Endothelial cell of umbilical vein (primary cell): ENCODE measurements at places on chromosomes 4 and X. TPM values are rescaled to one million over a fixed set of nuclear protein-coding genes. Genes with fewer than 3 reads are reported as not detected.

Gene DUSP21
- not detected in 2 replicates for total RNA-seq

Gene TMPRSS11E
- not detected in 2 replicates for total RNA-seq

Gene UGT2B7
- not detected in 2 replicates for total RNA-seq

Gene CXCR3
- total RNA-seq: not detected in 2 replicates

Gene MGAT4D
- total RNA-seq: not detected in 2 replicates
